ENCODE measurements at places on chromosomes 12 and 14. TPM values are rescaled to one million over a fixed set of nuclear protein-coding genes. Genes with fewer than 3 reads are reported as not detected.

CAPZA3 gene
- not detected for total RNA-seq

TMEM52B gene
- total RNA-seq: not detected

GEMIN2 gene
- 28.5 TPM for total RNA-seq

PROX2 gene
- total RNA-seq: not detected

ESRRB gene
- under 0.01 TPM for total RNA-seq

PTPRQ gene
- 1.2 TPM for total RNA-seq

PEX5 gene
- 44.8 TPM for total RNA-seq

SERPINA9 gene
- not detected for total RNA-seq

NEDD1 gene
- total RNA-seq: 21.2 TPM

PTCSC3 gene
- not detected for total RNA-seq

PPP2R5C gene
- total RNA-seq: 128 TPM

KLHDC2 gene
- 103 TPM for total RNA-seq

PMCH gene
- total RNA-seq: not detected

INTS13 gene
- total RNA-seq: 27.5 TPM

FAM186B gene
- 0.99 TPM for total RNA-seq

BCL11B gene
- under 0.01 TPM for total RNA-seq

SLCO1B1 gene
- not detected for total RNA-seq

MLEC gene
- 137 TPM for total RNA-seq

HSPB8 gene
- 26.8 TPM for total RNA-seq

TAS2R20 gene
- total RNA-seq: 2.8 TPM

PTHLH gene
- 0.83 TPM for total RNA-seq

DDHD1 gene
- 27.3 TPM for total RNA-seq

CIROP gene
- total RNA-seq: 1.7 TPM

TARBP2 gene
- total RNA-seq: 46.1 TPM

ZNF268 gene
- 44.5 TPM for total RNA-seq

OR4K13 gene
- not detected for total RNA-seq

NGDN gene
- 35.1 TPM for total RNA-seq

MIPOL1 gene
- 13.2 TPM for total RNA-seq

OVCH1 gene
- 0.83 TPM for total RNA-seq

BDKRB1 gene
- 9.7 TPM for total RNA-seq
